Daoy (cell line): ENCODE measurements at places on chromosomes 7 and 10. TPM values are rescaled to one million over a fixed set of nuclear protein-coding genes. Genes with fewer than 3 reads are reported as not detected.

Gene NUTM2E
- total RNA-seq, result under 0.01 TPM in 1 of 2 replicates, not detected in the other

Gene NAT16
- total RNA-seq, result not detected in 2 replicates

Gene SYPL1
- 67.9 and 69.7 TPM in 2 replicates for total RNA-seq

Gene TMEM140
- total RNA-seq, result 0.48 and 1.2 TPM in 2 replicates

Gene TAF6
- 47.3 and 58.6 TPM in 2 replicates for total RNA-seq

Gene RADIL
- 0.40 and 3.4 TPM in 2 replicates for total RNA-seq

Gene DGKB
- 0.11 TPM in 1 of 2 replicates, not detected in the other for total RNA-seq

Gene KCNIP2
- total RNA-seq, result 0.40 TPM in 1 of 2 replicates, not detected in the other

Gene LIPK
- total RNA-seq, result not detected in 2 replicates

Gene FOXP2
- 0.09 and 1.7 TPM in 2 replicates for total RNA-seq

Gene OR2A1
- 0.17 TPM in 1 of 2 replicates, not detected in the other for total RNA-seq

GRCh38 chr7:100364480-100364879, 6.6 kb downstream of the PILRB start:
- no peak for DNase-seq

- DNase-seq, result peak; percentile 45
These were observed 168.8 kb downstream of the TMEM26 start for GRCh38 chr10:61284222-61284890.

DNA sequence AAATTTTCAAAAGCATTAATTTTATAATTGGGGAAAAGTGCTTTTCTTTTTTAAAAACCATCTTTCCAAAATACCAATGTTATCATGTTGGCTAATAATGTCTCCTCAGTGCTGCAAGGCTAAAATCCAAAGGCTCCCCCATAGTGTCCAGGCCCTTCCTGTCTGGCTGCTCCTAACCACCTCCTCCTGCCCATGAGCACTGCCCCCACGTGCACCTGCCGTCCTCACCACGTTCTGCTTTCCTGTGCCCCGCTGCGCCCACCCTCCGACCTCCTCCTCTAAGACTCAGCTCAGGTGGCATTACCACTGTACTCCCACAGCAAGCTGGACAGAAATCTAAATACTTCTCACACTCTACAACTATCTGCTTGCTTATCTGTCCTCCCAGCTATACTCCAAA, 17.7 kb downstream of the PAXIP1 start:
- DNase-seq, result no peak

- DNase-seq, result no peak
These were observed 116.2 kb upstream of the MKLN1 start for GRCh38 chr7:131211500-131211899.

GRCh38 chr10:70909326-70909935, 21.1 kb upstream of the PCBD1 start:
- no peak for DNase-seq

GRCh38 chr7:131231381-131232220, 96.1 kb upstream of the MKLN1 start:
- peak; percentile 47 for DNase-seq

DNA sequence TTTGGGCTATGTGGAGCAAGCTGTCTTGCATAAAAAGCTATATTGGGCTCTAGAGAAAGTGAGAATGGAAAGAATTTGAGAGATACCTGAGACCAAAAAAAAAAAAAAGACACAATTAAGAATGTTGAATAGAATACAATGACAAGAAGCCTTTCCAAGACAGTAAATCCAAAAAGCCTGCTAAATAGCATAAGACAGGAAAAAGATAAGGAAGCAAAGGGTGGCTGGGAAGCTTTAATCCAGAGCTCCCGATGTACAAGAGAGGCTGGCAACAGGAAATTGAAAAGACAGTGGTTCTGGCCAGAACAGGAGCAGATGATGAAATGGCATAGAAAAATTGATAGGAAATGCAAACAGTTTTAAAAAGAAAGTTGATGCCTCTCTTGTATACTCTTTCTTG, 174.9 kb downstream of the CACNA2D1 start:
- no peak for DNase-seq

DNA sequence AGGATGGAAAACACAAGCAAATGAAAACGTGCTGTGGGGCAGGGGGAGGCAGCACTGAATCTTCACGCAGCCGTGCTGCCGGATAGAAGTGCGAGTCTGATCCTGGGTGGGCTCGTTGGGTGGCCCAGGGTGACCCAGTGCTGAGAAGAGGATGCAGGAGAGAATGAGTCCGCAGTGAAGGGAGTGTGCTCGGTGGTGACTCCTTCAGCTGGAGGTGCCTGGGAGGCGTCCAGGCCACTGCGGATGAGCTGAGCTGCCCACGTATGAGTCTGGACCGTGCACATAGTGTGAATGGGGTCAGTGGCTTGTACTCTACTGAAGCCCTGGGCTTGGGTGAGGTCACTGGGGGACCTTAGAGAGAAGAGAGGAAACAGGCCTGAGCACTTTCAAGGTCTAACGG, 190.0 kb upstream of the MGMT start:
- DNase-seq, result no peak

GRCh38 chr10:601660-601963, 87.9 kb downstream of the DIP2C start:
- no peak for DNase-seq

- no peak for DNase-seq
These were observed 135.2 kb upstream of the ADO start for GRCh38 chr10:62669341-62669740.

DNA sequence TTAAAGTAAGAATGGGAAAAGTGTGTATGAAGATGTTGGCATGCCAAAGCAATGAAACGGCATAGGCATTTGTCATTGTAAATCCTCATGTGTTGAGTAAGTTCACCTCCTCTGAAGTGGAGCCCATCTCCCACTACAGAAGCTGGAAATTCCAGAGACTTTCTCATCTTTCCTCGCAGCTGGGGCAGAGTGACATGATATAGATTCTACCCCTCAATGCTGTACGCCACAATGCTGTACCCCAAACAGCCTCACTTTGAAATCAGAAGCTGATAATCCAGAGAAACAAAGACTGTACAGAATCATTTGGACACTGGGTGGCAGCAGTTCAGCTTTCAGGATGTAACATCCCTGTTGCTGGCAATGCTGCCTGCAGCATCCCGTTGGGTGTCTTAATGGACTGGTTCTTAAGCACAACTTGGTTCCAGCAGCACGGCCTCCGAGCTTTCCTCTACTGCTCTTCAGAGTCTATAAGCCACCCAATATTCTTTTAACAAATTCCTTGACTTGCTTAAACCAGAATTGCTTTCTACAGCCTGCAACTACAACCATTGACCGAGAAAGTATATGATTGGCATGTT, 18.8 kb downstream of the ZC3HAV1L start:
- DNase-seq, result peak; percentile 68

- no peak for DNase-seq
These were observed 15.9 kb downstream of the SKIDA1 start for GRCh38 chr10:21509341-21510240.

DNA sequence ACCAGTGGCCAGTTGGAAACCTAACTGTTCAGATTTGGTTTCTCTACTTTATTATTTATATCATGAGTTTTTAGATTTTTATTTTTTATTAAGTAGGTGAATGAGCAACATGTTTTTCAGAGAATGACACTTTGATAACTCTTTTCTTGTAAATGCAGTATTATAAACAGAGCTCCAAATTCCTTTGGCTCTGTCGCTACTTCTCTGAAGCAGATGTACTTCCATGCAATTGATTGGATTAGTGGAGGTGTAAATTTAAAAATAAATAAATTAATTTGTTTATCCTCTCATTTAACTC, 34.3 kb upstream of the ICA1 start:
- no peak for DNase-seq

DNA sequence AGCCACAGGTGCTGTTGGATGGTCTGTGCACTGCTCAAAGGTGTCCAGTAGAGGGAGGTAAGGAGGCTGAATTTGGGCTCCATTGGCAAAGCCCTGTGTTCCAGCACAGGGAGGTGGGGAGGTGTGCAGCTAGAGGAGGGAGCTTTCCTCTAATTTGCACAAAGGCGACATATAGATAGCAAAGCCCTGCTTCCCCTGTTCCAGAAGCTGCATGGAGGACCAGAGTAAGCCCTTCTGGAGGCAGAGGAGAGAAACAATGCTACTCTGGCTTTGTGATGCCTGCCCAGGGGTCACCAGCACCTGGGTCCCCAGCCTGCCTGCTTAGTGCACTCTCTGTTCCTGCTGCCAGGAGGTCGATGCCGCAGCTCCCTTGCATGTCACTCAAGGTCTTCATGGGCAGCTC, 3.4 kb upstream of the ARHGAP22 start:
- peak; percentile 50 for DNase-seq

DNA sequence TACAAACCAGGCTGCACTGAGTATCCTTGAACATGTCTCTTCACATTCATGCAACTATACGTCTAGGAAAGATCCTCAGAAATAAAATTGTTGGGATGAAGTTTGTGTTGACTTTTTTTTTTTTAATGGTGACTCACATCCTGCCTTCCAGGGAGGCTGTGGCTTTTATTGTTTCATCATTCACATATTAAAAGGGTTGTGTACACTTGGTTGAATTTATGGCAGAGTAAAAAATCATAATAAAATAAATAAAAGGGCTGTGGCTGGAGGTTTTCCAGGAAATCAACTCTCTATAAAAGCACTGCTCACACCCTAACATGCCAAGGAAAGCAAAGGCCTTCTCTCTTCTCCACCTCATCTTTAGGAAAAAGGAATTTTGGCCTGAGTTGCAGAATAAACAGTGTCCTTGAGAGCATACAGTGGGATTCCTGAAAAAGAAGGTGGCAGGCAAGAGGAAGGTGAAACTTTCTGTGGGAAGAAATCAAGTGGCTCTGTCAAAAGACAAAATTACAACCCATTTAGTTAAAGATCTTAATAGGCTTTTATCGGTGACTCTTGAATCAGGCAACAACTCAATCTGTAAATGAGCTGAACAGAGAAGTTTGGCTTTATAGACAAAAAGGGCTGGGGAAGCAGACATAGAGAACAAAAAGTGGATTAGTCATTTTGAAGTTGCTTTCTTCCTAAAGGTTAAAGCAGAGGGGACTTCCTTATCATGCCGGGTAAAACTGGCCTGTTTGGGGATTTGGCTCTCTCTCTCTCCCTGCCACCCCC, 41.6 kb upstream of the FHIP2A start:
- peak; percentile 77 for DNase-seq

DNA sequence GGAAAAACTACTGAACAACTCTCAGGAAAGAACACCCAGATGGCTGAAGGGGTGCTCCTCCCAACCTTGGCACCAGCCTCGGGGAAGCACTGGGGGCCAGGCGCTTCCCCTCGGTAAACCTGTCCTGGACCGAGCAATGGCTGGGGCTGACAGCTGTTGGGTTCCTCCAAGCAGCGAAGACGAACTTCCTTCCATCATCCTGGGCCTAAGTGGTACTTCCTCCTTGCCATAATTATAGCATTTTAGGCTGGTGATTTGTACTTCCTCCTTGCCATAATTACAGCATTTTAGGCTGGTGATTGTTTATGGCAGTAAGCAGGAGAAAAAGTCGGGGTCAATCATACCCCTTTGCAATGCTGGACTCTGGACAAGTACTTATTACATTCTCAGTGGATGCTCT, 69.3 kb downstream of the MYOF start:
- DNase-seq, result no peak

DNA sequence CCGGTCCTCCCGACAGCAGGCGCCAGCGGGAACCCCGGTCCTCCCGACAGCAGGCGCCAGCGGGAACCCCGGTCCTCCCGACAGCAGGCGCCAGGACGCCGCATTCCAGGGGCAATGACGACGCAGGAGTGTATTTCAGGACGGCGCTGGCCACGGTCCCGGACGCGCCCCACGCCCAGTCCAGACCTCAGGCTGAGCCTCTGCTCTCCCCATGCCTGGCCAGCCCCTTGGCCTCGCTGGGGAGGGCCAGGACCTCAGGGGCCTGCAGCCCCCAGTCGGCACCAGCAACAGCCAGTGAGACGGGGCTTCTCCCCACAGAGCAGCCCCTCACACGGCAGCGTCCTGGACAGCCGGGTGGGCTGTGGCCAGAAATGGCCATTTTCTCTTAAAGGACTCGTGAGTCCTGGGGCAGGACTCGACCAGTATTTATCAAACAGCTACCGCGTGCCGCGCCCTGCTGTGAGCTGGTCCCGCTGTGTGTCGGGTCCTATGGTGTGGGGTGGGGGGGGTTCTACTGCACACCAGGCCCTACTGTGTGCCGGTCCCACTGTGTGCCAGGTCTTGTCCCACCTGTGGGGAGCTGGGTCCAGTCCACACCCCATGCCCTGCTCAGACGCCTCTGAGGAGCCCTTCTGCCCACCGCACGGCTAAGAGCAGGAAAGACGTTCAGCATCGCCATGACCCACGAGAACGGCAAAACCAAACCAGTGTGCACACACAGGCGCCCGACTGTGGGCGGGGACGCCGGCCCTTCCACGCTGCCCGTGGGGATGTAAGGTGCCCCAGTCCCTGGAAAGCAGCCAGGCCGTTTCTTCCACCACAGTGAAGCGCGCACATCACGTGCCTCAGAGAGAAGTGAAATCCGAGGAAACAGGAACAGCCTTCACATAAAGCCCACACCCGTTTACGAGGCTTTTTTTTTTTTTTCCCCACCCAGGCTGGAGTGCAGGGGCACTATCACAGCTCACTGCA, 33.3 kb downstream of the GET4 start:
- DNase-seq, result peak; percentile 45

GRCh38 chr7:39554583-39555165, 11.5 kb upstream of the YAE1 start:
- no peak for DNase-seq

GRCh38 chr7:96014617-96015016, 242.3 kb downstream of the DYNC1I1 start:
- DNase-seq, result no peak

DNA sequence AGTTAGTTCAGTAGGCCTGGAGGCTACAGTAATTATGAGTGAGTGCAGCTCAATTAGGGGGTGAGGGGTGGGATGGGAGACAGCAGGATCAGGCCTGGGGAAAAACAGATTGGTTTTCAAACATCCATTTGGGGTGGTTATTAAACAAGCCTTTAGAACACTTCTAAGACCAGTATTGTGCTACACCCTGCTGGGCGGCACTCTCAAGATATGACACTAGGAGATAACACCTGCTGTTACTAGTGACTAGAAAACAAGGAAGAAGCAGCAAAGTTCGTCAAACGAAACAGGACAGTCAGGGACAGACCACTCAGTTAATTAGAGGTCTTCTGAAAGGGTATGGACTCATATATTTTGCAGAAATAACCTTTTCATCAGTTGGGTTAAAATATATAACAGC, 353.6 kb downstream of the PTEN start:
- no peak for DNase-seq

- peak; percentile 21 for DNase-seq
These were observed 578 bp downstream of the ZNF713 start for GRCh38 chr7:55887821-55888247.

- peak; percentile 87 for DNase-seq
These were observed 1.7 kb upstream of the MYO1G start for GRCh38 chr7:44980393-44981034.

DNA sequence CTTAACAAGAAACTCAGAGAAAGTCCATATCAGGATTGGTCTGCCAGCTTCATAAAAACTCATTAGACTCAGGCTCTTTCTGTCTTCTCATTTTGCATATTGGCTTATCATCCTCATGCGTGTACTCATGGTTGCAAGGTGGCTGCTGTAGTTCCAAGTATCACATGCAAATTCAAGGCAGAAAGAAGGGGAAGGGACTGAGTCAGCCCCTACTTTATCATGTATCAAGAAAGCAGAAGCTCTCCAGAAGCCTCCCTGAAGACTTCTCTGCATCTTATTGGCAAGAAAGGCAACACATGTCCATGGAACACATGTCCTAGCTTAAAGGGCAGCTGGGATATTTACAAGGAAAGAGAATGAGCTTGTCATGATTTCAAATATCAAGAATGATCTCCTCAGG, 19.4 kb upstream of the EZH2 start:
- DNase-seq, result no peak
